ENCODE measurements at places on chromosomes 5 and 9.

DNA sequence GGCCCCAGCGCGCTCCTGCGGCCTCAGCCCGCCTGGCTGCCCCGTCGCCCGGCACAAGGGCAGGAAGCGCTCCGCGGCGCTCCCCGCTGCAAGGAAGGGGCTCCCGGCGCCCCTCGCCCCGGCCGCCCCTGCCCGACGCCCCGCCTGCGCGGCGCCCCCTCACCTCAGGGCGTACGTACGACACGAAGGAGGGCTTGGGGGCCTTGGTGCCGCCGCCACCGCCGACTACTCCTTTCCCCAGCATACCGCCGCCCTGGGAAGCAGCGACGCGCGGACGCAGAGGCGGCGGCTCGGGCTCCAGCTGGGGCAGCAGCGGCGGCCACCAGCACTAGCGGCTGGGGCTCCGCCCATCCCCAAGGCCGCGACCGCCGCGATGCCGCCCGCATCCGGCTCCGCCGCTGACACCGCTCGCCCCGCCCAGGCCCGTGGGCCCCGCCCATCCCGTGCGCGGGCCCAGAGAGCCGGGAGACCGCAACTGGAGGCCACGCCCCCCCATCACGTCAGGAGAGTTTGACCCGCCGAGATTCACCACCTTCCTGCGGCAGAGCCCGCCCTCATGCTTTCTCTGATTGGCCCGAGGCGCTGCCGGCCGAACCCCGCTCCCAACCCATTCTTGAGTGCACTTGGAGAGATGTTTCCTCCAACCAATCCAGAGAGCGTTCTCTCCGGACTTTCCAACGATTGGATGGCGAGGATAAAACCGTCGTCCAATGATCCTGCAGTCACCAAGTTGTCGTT, at the start of gene MTMR12:
MTMR12 (minus strand) TSS at position 345 of the 738 bp plus-strand sequence; CDS start at position 244, 101 bp downstream.
- DNase-seq, result peak; percentile 100

DNA sequence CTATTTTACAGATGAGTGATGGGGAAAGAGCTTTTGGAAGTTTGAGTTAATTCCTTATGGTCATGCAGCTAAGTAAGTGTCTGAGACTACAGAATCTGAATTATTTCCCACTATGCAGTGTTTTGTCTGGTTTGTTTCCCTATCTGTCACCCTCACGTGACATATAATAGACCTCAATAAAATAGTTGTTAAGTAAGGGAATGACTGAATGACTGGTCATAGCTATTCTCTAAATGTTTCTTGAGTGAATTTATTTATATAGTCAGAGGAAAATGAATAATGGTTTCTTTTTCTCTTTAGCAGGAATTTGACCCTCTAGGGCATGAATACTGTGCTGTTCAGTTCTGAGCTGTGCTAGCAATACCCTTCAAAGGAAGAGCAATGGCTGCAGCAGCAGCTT, 10.3 kb downstream of the TRIM32 start:
- no peak for DNase-seq

DNA sequence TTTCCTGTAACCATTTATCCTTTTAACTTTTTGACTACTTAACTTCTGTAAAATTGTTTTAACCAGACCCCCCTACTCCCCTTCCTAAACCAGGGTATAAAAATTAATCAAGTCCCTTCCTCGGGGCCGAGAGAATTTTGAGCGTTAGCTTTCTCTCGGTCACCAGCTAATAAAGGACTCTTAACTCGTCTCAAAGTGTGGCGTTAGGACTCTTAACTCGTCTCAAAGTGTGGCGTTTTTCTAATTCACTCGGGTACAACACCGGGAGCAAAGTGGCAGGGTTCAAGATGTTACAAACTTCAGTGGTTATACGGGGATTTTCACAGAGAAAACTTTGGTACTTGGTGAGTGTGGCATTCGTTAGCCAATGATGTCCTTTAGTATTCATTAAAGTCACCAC, 39.7 kb upstream of the PPP1R26 start:
- DNase-seq, result no peak

- DNase-seq, result no peak
These were observed 156.1 kb downstream of the LURAP1L start for GRCh38 chr9:12930906-12931305.

DNA sequence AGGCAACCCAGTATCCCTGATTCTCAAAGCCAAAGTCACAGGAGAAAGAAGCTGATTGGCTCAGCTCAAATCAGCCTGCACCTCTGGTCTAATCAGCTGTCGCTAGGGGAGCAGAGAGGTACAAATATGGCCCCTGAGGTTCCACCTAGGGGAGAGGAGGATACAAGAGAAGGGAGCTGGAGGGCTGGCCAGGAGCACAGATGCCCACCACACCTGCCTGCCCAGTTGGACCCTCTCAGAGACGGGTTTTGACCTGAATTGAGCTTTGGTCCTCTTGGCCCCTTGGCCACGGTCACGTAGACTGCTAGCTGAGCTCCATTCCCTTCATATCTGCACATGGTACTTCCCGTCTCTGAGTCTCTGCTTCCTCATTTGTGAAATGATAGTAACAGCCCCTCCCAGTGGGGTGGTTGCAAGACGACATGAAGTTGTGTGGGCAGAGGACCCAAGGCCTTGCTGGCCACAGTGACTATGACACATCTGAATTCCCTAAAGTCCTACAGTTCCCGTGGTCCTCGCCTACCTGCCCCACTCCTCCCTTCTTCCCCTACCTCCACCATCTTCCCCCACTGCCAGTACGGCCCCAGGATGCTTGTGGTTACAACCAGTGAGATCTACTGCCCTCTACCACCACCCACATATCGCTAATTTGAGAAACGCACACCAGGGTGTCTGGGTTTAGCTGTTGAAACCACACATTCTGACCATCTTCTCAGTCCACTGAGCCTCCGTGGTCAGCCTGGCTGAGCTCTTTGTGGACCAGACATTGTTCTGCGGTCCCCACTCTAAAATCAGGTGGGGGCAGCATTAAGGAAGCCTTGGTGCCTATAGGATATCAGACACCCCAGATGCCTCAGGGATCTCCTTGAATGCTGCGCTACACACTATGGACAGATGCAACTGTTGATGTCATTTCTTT, 60.3 kb upstream of the NEK6 start:
- no peak for DNase-seq

DNA sequence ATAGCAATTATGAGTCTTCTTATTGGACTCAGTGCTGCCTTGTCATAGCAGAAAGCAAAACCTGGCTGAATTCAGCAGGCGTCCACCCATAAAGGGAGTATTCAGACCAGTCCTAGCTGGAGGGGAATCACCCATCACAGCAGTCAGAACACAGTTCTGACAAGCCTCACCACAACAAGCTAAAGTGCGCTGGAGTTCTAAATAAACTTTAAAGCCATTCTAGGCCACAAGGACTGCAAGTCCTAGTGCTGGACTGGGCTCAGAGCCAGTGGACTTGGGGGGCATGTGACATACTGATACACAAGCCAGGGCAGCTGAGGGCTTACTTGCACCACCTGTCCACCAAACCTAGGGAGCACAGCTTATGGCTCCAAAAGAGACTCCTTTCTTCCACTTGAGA, 115.3 kb upstream of the PCSK5 start:
- no peak for DNase-seq

- no peak for DNase-seq
These were observed 276.5 kb downstream of the ARHGEF28 start for GRCh38 chr5:73902327-73903051.

- DNase-seq, result no peak
These were observed 86.6 kb downstream of the MAMDC2 start for GRCh38 chr9:70130266-70130665.

DNA sequence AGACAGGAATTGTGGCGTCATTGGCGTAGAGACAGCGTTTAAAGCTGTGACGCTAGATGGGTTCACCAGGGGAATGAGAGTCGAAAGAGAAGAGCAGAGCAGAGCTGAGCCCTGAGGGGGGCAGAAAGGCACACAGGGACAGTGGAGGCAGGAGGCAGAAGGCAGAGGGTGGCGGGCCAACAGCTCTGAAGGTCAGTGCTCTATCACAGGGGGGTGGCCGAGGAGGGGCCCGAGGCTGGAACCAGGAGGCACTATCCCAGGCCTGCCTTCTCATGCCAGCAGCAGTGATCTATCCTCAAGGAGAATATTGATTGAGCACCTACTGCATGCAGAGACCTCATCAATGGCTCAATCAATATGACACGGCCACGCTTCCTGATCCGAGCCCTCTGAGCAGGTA, 132.4 kb downstream of the KCNIP1 start:
- DNase-seq, result no peak

GRCh38 chr5:71892641-71893365, 173.7 kb downstream of the CARTPT start:
- no peak for DNase-seq

DNA sequence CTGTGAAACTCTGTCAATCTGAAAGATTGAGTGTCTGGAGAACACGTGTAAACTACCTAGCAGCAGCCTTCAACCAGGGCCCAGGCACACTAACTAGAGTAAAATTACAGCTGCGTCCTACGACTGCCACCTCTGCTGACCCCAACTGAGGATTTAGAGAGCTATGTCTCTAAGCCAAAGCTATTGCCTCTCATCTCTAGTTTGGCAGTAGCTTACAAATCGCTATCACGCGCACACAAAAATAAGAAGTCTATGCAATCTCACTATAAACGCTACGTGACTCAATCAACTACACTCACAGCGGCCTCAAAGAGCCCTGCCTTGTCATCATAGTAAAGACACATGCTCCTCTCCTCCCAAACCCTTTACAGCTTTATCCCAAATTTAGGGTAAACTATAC, 8.7 kb downstream of the PPP6C start:
- no peak for DNase-seq

- DNase-seq, result no peak
These were observed 18.0 kb upstream of the DUSP1 start for GRCh38 chr5:172788771-172789686.

DNA sequence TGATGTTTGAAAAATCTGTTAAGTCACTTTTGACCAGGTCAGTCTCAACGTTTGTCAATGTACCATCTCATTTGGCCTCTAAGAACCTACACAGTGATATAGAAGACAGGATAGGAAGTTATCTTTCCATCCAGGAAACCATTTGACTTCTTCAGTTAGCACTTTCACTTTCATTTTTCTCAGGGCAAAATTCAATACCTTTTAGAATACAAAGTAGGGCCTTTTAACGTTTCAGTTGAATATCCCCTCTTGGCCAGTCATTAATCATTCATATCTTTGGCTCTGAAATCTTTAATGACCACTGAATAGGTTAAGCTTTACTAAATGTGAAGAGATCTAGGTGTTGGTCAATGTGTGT, 101.1 kb upstream of the GNAQ start:
- no peak for DNase-seq

DNA sequence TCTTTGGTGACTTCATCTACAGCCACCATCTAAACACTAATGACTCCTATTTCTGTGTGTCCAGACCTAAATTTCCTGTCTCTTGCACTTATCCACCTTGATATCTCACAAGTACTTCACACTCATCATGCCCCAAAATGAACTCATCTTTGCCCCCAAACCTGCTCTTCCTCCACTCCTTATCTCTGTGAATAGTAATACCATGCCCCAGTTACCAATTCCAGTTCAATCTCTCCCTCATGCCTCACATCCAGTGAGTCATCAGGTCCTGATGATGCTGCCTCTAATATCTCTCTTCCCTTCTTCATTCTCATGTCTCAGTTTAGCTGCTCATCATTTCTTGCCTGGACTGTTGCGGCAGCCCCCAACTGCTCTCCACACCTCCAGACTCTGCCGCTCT, 14.9 kb upstream of the DNAJB5 start:
- DNase-seq, result no peak

- DNase-seq, result no peak
These were observed 105.6 kb upstream of the ELL2 start for GRCh38 chr5:96067251-96067650.

- no peak for DNase-seq
These were observed 37.7 kb upstream of the CKMT2 start for GRCh38 chr5:81195335-81195929.

DNA sequence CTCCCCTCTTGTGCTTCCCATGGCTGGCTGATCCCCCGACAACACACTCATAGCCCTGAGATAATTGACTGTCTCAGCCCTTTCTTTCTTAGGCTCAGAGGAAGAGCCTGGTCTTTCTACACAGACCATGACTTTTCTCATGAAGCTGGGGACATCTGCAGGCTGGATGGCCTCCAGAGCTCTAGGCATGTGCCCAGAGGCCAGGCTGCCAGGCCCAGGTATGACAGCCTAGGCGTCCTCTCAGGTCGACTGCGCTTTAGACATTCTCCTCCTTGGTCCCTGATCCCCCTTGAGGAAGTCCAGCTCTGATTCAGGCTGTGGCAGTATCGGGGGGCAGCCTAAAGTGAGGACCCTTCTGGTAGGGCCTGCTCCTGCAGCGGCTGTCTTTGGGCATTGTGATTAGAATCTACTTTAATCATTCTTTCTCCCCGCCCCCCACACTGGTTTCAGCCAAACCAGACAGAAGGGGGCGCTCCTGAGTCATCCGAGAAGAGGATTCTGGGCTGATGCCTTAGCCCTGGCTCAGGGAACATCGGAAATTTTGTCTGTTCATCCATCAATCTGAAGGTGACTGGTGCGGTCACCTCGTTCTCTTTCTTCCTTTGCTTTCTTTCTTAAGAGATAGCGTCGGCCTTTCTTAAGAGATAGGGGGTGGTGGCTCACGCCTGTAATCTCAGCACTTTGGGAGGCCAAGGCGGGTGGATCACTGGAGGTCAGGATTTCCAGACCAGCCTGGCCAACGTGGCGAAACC, 66.5 kb upstream of the HSPA9 start:
- peak; percentile 78 for DNase-seq

DNA sequence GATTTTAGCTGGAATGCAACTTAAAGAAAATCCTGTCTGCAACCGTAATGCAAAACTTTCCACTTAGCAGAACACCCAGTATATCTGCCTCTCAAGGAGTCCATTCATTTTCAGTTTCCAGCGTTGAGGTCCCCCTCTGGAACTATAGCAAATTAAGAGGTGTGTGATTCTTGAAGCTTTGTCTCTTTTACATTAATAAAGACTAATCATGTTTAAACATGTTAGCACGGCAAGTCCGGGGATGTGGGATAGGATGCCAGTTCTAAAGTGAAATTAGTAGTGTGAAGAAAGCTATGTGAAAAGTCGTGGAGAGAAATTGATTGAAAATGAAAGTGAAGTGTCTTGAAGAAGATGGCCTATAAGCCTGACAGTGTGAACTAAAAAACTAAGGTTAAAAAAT, 429.1 kb downstream of the NR2F1-AS1 start:
- no peak for DNase-seq

- DNase-seq, result no peak
These were observed 356.5 kb downstream of the CDH9 start for GRCh38 chr5:26681861-26682260.

DNA sequence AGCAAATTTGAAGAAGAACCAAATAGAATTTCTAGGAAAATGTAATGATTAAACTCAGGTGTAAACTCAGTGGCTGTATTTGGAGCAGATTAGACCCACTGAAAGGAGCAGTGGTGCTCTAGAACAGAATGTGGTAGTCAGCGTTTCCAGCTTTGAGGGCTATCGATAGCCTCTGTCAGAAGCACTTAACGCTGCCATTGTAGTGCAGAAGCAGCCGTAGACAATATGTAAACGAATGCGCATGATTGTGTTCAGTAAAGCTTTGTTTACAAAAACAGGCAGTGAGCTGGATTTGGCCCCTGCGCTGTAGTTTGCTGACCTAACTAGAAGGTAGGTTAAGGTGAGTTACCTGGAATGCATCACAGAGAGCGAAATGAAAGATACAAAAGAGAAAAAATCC, 72.0 kb downstream of the FAM78A start:
- DNase-seq, result no peak

Data from activated naive CD4-positive, alpha-beta T cell treated with Interleukin-2 at 50 U/mL for 16 hours (primary cell).